ENCODE measurements at places on chromosomes 4 and X.

DNA sequence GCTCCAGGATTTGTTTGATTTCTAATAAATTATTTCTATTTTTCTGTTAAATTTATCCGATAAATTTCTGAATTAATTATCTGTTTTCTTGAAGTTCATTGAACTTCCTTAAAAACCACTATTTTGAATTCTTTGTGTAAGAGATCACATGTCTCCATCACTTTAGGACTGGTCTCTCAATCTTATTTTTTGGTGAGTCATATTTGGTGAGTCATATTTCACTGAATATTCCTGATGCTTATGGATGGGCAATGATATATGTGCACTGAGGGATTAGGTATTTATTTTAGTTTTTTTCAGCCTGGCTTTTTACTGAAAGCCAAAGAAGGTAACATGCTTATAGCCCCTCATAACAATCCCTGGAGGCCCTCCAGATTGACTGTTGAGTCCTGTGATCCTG, 48.5 kb upstream of the IL15 start:
- no peak for DNase-seq

- DNase-seq, result no peak
Measured at GRCh38 chr4:171565130-171565788, 247.9 kb upstream of the GALNTL6 start.

GRCh38 chr4:113153529-113154101, 104.2 kb downstream of the ANK2 start:
- peak; percentile 3 for DNase-seq

DNA sequence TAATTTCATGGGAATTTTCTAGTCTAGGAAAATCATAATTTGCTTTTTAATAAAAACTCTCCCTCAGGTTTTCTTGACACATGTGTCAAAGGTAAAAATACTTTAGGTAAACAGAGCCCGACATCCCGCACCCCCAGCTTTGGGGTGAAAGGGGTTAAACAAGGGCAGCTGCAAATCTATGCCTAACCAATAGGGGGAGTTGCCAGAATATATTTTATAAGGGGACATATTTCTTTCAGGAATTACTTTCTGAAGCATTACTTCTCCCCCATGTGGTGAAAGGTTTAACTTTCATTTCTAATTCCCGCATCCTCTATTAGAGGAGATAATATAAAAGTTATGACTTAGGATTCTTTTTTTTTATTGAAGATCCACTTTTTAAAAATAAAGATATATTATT, 53.9 kb upstream of the HEPH start:
- DNase-seq, result peak; percentile 55

- DNase-seq, result no peak
Measured at GRCh38 chr4:8539661-8540060, 40.5 kb upstream of the GPR78 start.

Measured in NB4 (cell line).